Fibroblast of gingiva (primary cell): ENCODE measurements at places on chromosomes 12 and 14.

- DNase-seq: no peak
Observed at GRCh38 chr14:82796086-82796485, 1262.4 kb upstream of the SEL1L start.

- DNase-seq: no peak
Observed at GRCh38 chr12:121279071-121279375, 17.5 kb downstream of the CAMKK2 start.

DNA sequence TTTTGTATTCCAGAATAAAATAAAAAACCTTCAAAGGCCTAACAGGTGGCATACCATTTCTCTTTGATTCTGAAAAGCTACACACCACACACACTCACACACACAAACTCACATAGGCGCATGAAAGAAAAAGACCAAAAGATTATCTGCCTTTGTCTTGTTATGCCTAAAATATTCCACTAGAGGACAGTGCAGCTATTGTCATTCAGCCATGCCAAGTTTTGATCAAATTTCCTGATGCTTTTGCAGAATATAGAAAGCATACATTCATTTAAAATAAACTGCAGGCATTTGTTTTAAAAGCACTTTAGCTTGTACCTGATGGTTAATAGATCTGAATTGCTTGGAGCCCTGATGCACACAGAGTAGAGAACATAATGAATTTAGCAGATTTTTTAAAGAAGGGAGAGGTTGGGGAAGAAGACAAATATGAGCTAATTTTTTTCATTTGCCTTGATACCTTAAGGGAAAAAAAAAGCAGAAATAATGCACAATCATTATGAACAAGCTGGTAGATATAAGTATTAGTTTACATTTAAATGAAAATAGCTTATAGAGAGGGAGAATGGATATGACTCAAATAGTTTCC is 1766.9 kb upstream of the SEL1L start:
- DNase-seq: peak; percentile 5

GRCh38 chr14:106877517-106877916 is 1351.1 kb downstream of the TMEM121 start:
- no peak for DNase-seq

- peak; percentile 61 for DNase-seq
Observed at GRCh38 chr12:79552192-79552591, 138.6 kb downstream of the PAWR start.

GRCh38 chr12:252636-253035 is 10.0 kb downstream of the SLC6A13 start:
- DNase-seq: no peak
